ENCODE measurements at places on chromosomes 6 and 20.

DNA sequence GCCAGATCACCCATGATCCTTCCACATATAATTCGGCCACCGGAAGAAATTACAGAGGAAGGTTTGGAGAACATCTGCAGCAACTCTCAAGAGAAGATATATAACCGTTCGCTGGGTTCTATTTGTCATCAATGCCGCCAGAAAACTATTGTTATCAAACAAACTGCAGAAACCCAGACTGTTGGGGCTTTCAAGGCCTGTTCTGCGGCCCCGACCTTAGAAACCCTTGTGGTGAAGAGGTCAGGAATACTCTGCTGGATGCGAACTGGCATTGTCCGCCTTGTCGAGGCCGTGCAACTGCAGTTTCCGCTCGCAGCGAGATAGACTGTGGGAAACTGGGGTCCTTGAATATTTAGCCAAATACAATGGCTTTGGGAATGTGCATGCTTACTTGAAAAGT is 21.3 kb downstream of the PRSS16 start:
- no peak for DNase-seq

GRCh38 chr6:37083243-37084138 is 78.0 kb downstream of the FGD2 start:
- DNase-seq, result peak; percentile 90

DNA sequence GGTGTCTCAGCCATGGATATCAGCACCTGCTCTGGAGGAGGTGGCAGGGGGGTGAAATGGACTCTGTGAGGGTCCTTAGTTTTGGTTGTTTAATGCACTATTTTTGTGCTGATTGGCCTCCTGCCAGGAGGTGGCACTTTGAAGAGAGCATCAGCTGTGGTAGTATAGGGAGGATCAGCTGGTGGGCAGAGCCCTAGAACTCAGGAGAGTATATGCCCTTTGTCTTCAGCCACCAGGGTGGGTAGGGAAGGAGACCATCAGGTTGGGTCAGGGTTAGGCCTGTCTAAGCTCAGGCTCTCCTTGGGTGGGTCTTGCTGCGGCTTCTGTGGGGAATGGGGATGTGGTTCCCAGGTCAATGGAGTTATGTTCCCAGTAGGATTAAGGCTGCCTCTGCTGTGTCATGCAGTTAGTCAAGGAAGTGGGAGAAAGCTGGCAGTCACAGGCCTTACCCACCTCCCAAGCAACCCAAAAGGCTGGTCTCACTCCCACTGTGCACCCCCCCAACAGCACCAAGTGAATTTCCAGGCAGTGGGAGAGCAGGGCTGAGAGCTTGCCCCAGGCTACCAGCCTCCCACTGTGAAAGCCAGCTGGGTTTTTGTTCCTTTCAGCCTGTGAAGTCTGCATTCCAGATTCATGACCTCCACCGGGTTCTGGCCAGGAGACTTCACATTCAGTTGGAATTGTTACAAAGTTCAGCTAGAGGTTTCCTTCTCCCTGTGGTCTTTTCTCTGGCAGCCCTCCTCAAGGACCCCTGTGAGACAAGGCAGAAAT is 5.7 kb upstream of the OSTM1 start:
- no peak for DNase-seq

DNA sequence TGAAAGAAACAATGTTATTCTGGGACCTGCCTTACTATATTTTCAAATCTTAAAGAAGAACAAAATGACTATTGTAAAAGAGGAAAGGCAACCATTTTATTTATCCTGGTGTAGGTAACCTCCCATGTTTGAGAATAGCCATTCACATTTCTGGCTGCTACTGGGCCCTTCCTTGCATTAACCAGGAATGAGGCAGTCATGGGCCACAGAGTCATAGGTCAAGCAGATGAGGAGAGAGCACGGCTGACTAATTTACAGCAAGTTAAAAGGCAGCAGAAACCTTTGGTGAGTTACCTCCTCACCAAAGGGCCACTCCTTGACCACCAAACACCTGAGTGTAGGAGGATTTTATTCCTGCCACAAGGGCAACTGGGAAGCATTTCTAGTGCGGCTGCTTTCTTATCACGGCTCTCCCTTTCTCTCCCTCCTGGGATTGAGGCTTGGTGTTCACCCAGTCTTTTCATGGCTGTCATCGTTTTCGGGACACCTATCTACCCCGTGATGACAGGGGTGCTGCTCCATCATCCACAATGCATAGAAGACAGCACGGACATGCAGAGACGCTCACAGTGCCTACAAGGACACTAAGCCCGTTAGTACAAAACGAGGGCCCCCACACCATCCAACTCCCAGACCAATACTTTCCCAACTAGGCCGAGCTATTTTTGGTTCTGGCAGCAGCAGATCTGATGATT is 4.4 kb upstream of the LAMA4 start:
- DNase-seq, result no peak

GRCh38 chr6:10861086-10861485 is 20.8 kb downstream of the GCM2 start:
- DNase-seq, result no peak

DNA sequence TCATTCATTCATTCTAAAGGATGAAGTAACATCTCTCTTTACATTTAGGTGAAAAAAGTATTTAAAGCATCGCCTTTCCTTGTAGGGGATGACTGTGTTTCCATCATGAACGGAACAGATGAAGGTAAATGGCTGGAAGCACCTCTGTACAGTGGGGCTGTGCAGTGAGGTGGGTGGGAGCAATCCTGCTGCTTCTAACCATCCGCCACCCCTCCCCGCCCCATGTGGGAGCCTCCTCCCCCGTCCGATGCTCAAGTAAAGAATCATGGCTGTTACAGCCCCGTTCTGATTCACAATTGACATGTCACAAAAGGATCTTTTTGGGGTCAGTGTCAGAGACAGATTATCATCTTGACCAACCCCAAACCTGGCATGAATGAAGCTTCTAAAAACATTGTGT is 19.3 kb downstream of the ENTPD6 start:
- DNase-seq, result no peak

- no peak for DNase-seq
These were observed 70.8 kb downstream of the PSMG4 start for GRCh38 chr6:3329393-3330051.

GRCh38 chr6:37435816-37436215 is 2.8 kb downstream of the CMTR1 start:
- DNase-seq, result no peak

GRCh38 chr20:11906626-11907480 is 10.8 kb upstream of the BTBD3 start:
- no peak for DNase-seq

All from sigmoid colon (tissue), 7 donors.